ENCODE measurements at places on chromosomes 1 and 21. TPM values are rescaled to one million over a fixed set of nuclear protein-coding genes. Genes with fewer than 3 reads are reported as not detected.

The C4BPA gene
- 203 TPM for total RNA-seq

GRCh38 chr1:156933136-156933535 lies 12.7 kb downstream of the LRRC71 start:
- H3K36me3 ChIP-seq, result no peaks in the 10 kb centered on the region
- H3K4me1 ChIP-seq, result peaks cover 1% of the 10 kb centered on the region
- no peak overlapping the region for H3K4me3 ChIP-seq
- DNase-seq, result no peak
- H3K27me3 ChIP-seq, result peaks cover 10% of the 10 kb centered on the region
- no peak overlapping the region for H3K27ac ChIP-seq

DNA sequence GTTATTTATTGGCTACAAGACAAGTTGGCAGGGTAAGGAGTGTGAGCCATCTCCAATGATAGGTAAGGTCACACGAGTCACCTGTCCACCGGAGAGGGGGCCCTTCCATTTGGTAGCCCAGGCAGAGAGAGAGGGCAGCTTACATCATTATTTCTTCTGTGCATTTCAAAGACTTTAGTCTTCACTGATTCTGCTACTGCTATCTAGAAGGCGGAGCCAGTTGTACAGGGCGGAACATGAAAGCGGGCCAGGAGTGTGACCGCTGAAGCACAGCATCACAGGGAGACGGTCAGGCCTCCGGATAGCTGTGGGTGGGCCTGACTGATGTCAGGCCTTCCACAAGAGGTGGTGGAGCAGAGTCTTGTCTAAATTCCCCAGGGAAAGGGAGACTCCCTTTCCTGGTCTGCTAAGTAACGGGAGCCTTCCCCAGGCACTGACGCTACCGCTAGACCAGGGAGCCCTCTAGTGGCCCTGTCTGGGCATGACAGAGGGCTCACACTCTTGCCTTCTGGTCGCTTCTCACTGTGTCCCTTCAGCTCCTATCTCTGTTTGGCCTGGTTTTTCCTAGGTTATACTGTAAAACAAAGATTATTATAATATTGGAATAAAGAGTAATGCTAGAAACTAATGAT lies 36.7 kb downstream of the ZNF695 start:
- no peaks in the 10 kb centered on the region for H3K36me3 ChIP-seq
- no peaks in the 10 kb centered on the region for H3K27me3 ChIP-seq
- no peak for DNase-seq
- H3K27ac ChIP-seq, result no peak overlapping the region
- no peak overlapping the region for H3K4me3 ChIP-seq

- H3K4me1 ChIP-seq, result no peaks in the 10 kb centered on the region
- H3K4me3 ChIP-seq, result no peak overlapping the region
- no peaks in the 10 kb centered on the region for H3K36me3 ChIP-seq
- DNase-seq, result no peak
- no peak overlapping the region for H3K27ac ChIP-seq
- no peaks in the 10 kb centered on the region for H3K27me3 ChIP-seq
Observed at GRCh38 chr1:201516511-201517127, 9.7 kb upstream of the CSRP1 start.

DNA sequence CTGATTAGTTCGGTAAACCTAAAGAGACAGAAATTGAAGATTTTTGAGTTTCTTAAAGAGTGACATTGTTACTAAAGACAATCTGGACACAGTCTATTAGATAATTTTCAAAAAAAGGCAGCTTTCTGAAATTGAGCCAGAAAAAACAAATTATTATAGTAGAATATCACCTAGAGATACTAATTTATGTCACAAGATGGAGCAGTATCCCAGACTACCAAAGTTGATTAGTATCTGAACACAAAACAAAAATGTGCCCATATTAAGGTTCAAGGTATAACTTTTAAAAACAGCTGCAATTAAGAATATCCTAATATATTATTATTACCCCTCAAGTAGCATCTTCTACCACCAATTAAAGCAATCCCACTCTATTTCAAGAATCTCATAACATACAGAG lies 40.5 kb upstream of the SYT2 start:
- no peak for DNase-seq
- H3K4me1 ChIP-seq, result no peaks in the 10 kb centered on the region
- H3K4me3 ChIP-seq, result no peak overlapping the region

GRCh38 chr1:43872280-43872679 lies 61.3 kb upstream of the ARTN start:
- no peak for DNase-seq
- H3K27me3 ChIP-seq, result no peaks in the 10 kb centered on the region
- peaks cover 11% of the 10 kb centered on the region for H3K4me1 ChIP-seq
- H3K36me3 ChIP-seq, result no peaks in the 10 kb centered on the region

- no peak overlapping the region for H3K27ac ChIP-seq
- H3K27me3 ChIP-seq, result no peaks in the 10 kb centered on the region
- no peak for DNase-seq
- H3K36me3 ChIP-seq, result no peaks in the 10 kb centered on the region
- H3K4me3 ChIP-seq, result no peak overlapping the region
Observed at GRCh38 chr1:24278726-24279125, 40.4 kb upstream of the GRHL3 start.

GRCh38 chr1:203306089-203306964 lies 1.0 kb downstream of the BTG2 start:
- peaks cover 18% of the 10 kb centered on the region for H3K4me1 ChIP-seq
- peak overlapping the region; percentile 72 for H3K4me3 ChIP-seq
- DNase-seq, result peak; percentile 88
- H3K36me3 ChIP-seq, result peaks cover 9% of the 10 kb centered on the region
- no peaks in the 10 kb centered on the region for H3K27me3 ChIP-seq
- peak overlapping the region; percentile 94 for H3K27ac ChIP-seq

DNA sequence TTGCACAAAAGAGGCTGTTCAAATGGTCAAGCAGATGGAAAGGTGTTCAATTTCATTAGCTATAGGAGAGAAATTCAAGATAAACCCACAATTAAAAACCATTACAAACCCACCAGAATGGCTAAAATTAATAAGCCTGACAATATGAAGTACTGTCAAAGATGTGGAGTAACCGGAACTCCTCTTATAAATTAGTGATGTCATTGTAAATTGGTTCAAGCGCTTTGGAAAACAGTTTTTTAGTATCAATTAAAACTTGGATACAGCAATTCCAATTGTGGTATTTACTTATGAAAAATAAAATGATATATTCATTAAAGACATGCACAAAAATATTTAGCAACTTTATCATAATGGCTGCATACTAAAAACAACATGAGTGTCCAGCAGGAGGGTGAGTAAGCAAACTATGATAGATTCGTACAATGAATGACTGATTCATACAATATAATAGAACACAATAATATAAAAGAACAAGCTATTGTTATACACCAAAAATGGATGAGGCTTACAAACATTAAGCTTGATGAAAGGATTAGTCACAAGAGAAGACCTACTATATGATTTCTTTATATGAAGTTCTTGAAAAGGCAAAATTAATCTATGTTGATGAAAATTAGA lies 38.4 kb upstream of the FGGY start:
- no peak for DNase-seq
- H3K27me3 ChIP-seq, result no peaks in the 10 kb centered on the region
- no peaks in the 10 kb centered on the region for H3K36me3 ChIP-seq
- H3K4me1 ChIP-seq, result peaks cover 2% of the 10 kb centered on the region

GRCh38 chr1:236156512-236157208 lies 14.3 kb downstream of the GPR137B start:
- no peak for DNase-seq
- no peaks in the 10 kb centered on the region for H3K36me3 ChIP-seq
- no peak overlapping the region for H3K27ac ChIP-seq
- H3K27me3 ChIP-seq, result no peaks in the 10 kb centered on the region

GRCh38 chr1:208807446-208808127 lies 563.4 kb upstream of the PLXNA2 start:
- H3K4me1 ChIP-seq, result no peaks in the 10 kb centered on the region
- no peaks in the 10 kb centered on the region for H3K36me3 ChIP-seq
- H3K27ac ChIP-seq, result no peak overlapping the region
- DNase-seq, result no peak

GRCh38 chr1:155078469-155079209 lies at the start of gene EFNA3:
TSS of gene EFNA3 (plus strand) at chr1:155078837. CDS start at chr1:155078942, 105 bp downstream.
- H3K27me3 ChIP-seq, result peaks cover 39% of the 10 kb centered on the region
- no peak within 1 kb of the TSS for H3K27ac ChIP-seq
- DNase-seq, result peak; percentile 62
- H3K4me1 ChIP-seq, result peaks cover 46% of the 10 kb centered on the region
- H3K36me3 ChIP-seq, result no peaks in the 10 kb centered on the region

Measured in lung (tissue), 17 donors.